ENCODE measurements at places on chromosomes 7 and 10.

- no peak for DNase-seq
Measured at GRCh38 chr10:75049316-75050148, 61.9 kb upstream of the SAMD8 start.

GRCh38 chr7:20509892-20510572 is 105.4 kb upstream of the ABCB5 start:
- DNase-seq, result no peak

- DNase-seq, result no peak
Measured at GRCh38 chr7:109893231-109893630, 1197.7 kb upstream of the LRRN3 start.

- DNase-seq, result no peak
Measured at GRCh38 chr10:129694691-129695243, 227.7 kb downstream of the MGMT start.

GRCh38 chr10:110775020-110775375 is 96.7 kb upstream of the PDCD4 start:
- DNase-seq, result no peak

- DNase-seq, result no peak
Measured at GRCh38 chr7:475951-476441, 43.6 kb downstream of the PDGFA start.

- DNase-seq, result no peak
Measured at GRCh38 chr10:15140698-15141097, 27.8 kb downstream of the NMT2 start.

- no peak for DNase-seq
Measured at GRCh38 chr7:39261771-39262170, 284.1 kb downstream of the POU6F2 start.

GRCh38 chr10:125551247-125551646 is 131.7 kb downstream of the TEX36 start:
- no peak for DNase-seq

DNA sequence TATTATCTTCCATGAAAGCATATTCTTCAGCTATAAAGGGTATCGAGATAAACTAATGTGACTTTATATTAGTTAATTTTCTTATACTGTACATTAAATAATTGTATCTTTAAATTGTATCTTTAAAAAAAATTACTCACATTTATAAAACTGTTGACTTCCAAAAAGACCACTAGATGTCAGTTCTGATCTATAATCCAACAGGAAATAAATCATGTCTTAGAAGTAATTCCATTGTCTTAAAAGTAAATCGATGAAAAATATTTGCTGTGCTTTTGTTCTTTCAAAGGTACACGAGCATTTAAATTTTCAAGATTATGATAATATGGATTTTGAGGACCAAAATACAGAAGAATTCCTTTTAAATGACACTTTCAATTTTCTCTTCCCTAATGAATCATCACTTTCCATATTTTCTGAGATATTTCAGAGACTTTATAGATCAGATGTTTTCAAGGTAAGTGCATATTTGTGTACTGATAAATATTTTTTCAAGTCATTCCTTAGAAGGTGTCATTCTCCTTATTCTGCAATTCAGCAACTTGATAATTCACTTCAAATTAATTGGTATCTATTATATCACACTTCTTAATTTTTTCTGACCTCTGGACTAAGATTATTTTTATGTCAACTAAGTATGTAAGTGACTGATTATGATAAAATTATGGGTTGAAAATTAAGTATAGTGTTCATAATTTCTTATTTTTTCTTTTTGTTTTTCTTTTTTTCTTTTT is 138.5 kb downstream of the CPED1 start:
- no peak for DNase-seq

- DNase-seq, result peak; percentile 30
Measured at GRCh38 chr10:22615819-22616499, 98.4 kb downstream of the PIP4K2A start.

GRCh38 chr7:85075864-85076263 is 111.0 kb downstream of the SEMA3D start:
- no peak for DNase-seq

DNA sequence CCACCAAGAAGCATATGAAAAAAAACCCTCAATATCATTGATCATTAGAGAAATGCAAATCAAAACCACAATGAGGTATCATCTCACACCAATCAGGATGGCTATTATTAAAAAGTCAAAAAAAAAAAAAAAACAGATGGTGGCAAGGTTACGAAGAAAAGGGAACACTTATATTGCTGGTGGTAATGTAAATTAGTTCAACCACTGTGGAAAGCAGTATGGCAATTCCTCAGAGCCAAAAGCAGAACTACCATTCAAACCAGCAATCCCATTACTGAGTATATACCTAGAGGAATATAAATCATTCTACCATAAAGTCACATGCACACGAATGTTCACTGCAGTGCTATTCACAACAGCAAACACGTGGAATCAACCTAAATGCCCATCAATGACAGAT is 46.0 kb downstream of the CNOT4 start:
- DNase-seq, result no peak

DNA sequence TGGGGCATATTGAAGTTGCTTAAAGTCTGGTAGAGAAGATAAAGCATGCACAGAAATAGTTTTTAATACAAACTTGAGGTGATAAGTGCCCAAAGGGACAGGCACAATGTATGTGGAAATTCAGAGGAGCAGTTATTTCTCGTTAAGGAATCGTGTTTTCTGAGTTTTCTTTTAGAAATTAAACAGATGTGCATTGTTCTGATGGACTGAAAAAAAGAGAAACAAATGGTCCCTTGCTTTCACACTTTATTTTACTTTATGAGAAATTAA is 45.6 kb downstream of the CNNM2 start:
- no peak for DNase-seq

DNA sequence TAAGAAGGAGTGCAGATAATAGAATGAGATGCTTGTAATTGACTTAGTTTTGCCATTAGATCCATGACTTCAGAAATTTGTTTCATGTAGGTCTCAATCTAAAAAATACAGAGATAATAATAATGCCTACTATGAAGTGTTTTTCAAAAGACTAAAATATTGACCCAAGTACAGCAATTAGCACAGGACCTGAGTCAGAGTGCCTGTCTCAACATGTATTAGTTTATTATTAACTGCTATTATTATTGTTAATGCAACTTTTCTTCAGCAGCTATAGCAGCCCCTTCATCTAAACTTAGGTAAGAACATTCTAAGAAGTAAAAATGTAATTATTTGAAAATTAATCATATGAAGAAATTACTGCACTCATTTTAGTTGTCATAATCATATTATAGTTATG is 82.9 kb upstream of the HGF start:
- DNase-seq, result no peak

DNA sequence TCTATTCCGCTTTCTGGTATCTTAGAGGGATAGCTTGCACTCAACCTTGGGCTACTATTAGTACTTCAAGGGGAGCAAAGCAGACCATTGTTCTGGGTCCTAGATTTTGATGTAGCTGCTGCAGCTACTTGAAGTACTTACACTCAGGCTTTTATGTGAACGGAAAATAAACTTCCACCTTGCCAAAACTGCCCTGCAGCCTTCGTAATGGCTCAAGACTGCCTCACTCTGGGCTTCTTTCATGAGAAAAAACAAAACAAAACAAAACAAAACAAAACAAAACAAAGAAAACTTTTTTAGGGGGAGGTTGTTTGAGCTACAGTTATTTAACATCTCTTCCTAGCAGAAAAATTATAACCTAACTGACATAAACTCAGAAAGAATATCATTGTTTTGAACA is 19.4 kb upstream of the EPHB6 start:
- DNase-seq, result no peak

DNA sequence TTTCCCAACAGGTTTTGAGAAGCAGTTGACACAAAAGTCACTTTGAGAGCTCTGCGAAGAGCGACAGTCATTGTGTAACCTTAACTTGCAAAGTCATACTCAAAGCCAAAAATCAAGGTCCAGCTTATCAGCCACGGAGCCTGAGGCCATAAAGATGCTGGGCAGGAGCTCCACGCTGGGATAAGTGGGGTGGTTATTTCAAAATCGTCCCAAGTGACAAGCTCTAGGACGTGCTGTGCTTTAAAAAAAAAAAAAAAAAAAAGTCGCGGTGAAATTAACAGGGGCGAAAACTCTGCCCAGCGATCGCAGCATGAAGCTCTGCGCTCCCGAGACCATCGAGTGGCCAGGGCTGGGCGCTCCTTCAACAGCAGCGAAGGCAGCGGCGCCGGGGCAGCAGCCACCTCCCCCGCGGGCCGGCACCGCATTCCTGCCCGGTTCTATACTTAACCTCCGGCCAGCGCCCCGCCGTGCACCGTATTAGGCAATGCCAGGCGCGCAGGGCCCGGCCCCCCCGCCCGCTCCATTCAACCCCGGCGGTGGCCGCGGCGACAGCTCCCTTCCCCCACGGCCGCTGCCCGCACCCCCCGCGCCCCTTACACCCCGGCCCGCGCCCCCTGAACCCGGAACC is 657 bp downstream of the HACD1 start:
- DNase-seq, result peak; percentile 11

- peak; percentile 12 for DNase-seq
Measured at GRCh38 chr7:117012696-117013095, 59.4 kb downstream of the ST7 start.

- DNase-seq, result no peak
Measured at GRCh38 chr7:32206987-32207386, 136.8 kb upstream of the PDE1C start.

DNA sequence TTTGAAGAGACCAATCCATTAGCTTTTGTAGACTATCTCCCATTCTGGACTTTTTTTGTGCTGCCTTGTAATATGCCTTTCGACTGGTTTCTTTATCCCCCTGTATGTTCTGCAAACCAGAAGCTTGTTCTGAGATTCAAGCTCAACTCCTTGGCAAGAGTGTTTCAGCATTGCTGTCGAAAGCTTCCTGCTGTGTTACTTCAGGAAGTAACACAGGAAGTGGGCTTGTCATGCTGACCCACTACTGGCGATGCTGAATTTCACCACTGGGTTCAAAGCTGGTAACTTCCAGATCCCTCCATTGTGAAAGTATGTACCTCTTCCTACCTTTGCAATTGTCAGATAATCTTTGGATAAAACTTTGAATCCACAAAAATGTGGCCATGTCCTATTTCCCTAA is 57.9 kb upstream of the INSYN2A start:
- DNase-seq, result no peak

DNA sequence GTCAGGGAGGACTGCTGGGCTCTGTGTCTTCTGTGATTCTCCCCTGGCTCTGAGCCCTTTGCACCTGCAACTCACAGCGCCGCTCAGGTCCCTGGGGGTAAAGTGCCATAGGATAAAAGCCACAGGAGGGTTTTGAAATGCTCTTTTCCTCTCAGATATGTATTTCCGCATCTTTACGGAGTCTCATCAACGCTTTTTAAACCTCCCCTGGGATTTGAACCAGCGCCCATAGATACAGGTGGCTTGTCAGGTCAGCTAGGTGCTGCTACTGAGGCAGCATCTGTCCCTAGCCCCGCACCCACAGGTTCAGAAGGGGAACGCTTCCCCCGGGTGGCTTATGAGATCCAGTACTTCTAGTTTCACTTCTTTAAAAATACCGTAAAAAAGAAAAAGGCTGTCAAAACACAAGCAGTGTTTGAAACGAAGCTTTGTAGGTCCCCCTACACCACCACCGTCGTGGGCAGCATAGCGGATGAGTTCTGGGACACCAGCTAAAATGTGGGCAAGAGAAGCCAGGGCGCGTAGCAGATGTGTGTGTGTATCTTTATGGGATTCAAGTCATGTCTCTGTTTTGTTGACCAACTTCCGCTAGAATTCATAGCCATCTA is 173.5 kb downstream of the CUX1 start:
- DNase-seq, result no peak

DNA sequence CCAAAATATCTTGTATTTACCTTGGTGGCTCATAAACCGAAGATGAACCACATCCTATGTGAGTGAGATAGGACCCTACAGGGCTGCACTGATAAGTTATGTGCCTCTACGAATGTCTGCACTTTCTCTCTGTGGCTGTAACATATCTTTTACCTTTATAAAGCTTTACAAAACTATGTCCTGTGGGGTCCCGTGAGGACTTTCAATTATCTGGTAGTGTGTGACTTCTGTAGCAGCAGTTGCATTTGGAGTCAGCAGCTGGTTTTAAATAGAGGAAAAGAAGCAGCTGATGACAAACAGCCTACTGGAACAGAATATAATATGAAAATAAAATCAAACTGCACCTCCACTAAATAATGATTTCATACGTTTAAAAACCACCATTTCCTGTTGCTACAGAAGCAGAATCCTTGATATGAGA is 222.4 kb upstream of the GNAI1 start:
- DNase-seq, result no peak

- no peak for DNase-seq
Measured at GRCh38 chr7:106866298-106867281, 1.5 kb downstream of the PIK3CG start.

DNA sequence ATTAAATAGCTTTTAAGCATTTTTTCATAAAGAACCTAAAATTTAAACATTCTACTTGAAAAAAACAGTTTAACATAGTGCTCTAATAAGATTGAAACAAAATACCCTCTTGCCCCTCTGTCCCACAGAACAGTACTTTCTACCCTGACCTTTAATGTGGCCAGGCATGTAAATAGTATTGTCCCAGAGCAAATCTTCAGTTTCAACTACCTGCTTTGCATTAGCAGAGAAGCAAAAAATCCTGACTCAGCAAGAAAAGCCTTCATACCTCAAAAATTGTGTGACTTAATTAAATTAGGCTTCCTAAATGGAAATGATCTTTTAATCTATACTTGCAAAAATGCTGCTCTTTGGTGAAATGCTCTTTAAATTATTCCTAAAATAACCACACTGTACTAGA is 237.4 kb upstream of the AOAH start:
- no peak for DNase-seq

GRCh38 chr7:5382281-5382892 is 41.2 kb downstream of the TNRC18 start:
- no peak for DNase-seq

DNA sequence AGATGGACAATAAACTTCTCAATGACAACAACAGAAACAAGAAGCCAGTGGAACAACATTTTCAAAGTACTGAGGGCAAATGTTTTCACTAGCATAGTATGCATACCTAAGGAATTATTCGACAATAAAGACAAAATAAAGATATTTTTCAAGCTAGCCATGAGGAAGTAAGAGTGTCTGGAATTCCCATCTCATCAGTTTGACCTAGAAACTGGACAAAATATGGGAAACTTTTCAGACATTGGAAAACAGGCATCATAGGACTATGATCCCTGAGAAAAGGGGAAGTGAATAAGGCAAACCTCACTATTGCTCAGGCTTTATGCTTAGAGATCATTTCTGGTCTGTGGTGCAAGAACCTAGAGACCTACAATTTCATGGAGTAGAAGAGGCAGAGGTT is 86.3 kb downstream of the OAT start:
- DNase-seq, result no peak

- no peak for DNase-seq
Measured at GRCh38 chr7:150311711-150312110, 11.4 kb upstream of the LRRC61 start.

DNA sequence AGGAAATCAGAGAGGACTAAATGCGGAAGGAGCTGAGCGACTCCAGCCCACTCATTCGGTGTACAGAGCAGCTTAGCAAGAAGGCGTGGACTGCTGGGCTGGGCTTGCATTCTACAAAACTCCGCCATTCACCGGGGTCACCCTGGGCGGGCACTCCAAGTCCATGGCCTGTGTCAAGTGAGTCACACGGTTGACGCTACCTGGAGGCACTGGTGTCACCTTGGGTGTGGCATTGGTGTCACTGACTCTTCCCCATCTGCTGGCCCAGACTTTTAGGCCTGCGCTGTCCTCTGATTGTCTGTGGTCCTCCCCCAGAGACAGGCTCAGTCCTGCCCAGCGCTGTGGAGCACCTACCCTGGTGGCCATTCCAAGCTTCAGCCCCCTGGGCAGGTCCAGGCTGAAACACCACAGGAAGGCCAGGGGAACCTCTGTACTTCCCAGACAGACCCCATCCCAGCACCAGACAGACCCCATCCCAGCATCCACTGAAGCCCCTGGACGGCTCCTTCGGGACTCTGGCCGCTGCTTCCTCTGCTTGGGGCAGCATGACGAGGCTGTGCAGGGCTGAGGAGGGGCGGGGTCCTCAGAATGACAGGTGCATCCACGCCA is 30.6 kb upstream of the CNPY1 start:
- DNase-seq, result no peak

Measured in T-helper 1 cell (primary cell).